EL (cell line): ENCODE measurements at places on chromosomes 6 and 20.
A peak's percentile ranks its signal among the peaks of the same experiment; 100 is the strongest.

- DNase-seq: peak; percentile 31
These were observed 48.7 kb upstream of the RSPO3 start for GRCh38 chr6:127069659-127070279.

DNA sequence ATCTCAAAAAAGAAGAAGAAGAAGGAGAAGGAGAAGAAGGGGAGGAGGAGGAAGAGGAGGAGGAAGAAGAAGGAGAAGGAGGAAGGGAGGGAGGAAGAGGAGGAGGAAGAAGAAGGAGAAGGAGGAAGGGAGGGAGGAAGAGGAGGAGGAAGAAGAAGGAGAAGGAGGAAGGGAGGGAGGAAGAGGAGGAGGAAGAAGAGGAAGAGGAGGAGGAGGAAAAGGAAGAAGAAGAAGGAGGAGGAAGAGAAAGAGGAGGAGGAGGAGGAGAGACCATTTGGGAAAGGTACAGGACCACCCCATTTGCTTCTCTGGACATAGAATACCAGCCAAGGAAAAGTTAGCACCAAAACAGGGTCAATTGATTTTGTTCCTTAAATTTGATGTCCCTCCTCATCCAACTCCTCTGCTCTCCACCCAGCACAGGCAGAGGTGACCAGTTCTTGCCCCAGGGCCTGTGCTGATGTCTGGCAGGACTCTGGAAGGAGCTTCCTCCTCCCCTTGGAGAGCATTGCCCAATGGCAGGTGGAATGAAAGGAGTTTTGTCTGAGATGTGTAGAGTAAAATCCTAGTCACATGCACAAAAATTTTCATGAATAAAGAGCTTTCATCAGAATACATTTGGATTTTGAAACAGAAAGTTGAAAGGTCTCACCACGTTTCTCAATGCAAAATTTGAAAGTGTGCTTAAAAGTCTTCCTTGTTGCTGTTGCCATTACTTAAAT lies 182.9 kb downstream of the LY86 start:
- no peak for DNase-seq

GRCh38 chr6:16434885-16435284 lies 196.5 kb downstream of the GMPR start:
- no peak for DNase-seq

DNA sequence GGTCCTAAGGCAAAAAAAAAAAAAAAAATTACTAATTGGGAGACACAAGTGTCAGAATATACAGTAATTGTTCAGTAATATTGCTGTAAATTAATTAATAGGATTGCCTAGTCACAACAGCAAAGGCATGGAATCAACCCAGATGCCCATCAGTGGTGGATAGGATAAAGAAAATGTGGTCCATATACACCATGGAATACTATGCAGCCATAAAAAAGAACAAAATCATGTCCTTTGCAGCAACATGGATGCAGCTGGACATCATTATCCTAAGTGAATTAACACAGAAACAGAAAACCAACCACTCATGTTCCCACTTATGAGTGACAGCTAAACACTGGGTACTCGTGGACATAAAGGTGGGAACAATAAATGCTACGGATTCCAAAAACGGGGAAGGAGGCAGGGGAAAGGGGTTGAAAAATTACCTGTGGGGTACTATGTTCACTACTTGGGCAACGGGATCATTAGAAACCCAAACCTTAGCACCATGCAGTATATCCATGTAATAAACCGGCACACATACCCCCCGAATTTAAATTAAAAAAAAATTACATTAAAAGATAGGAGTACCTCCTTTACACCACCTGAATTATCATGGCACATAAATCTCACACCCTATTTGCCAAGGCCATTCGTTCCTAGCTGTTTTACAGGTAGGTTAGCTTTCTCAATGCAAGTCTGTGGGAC lies 689 bp upstream of the PFDN4 start:
- DNase-seq: no peak

- no peak for DNase-seq
These were observed 716 bp upstream of the HLA-DQB2 start for GRCh38 chr6:32764048-32764447.
